Motor neuron (in vitro differentiated cells): ENCODE measurements at places on chromosomes 16 and 17. TPM values are rescaled to one million over a fixed set of nuclear protein-coding genes. Genes with fewer than 3 reads are reported as not detected.
A peak's percentile ranks its signal among the peaks of the same experiment; 100 is the strongest.

The LRRC45 gene
- total RNA-seq: 6.8 and 7.0 TPM in 2 replicates

The G6PC1 gene
- total RNA-seq: 0.24 and 0.47 TPM in 2 replicates

- no peak for ATAC-seq
Measured at GRCh38 chr16:88479793-88480760, 27.0 kb downstream of the ZFPM1 start.

- ATAC-seq: peak; percentile 5
Measured at GRCh38 chr17:79813297-79814126, 16.6 kb upstream of the CBX8 start.

- peak; percentile 82 for ATAC-seq
Measured at GRCh38 chr17:48626245-48627117, at the start of gene HOXB9. Gene HOXB9, minus strand, starts transcription at chr17:48626358. Its CDS starts 89 bp downstream, at chr17:48626269.

GRCh38 chr16:72511171-72511570 lies 339.2 kb upstream of the PMFBP1 start:
- ATAC-seq: no peak

- peak; percentile 74 for ATAC-seq
Measured at GRCh38 chr17:50076591-50077235, 18.4 kb upstream of the PDK2 start.

DNA sequence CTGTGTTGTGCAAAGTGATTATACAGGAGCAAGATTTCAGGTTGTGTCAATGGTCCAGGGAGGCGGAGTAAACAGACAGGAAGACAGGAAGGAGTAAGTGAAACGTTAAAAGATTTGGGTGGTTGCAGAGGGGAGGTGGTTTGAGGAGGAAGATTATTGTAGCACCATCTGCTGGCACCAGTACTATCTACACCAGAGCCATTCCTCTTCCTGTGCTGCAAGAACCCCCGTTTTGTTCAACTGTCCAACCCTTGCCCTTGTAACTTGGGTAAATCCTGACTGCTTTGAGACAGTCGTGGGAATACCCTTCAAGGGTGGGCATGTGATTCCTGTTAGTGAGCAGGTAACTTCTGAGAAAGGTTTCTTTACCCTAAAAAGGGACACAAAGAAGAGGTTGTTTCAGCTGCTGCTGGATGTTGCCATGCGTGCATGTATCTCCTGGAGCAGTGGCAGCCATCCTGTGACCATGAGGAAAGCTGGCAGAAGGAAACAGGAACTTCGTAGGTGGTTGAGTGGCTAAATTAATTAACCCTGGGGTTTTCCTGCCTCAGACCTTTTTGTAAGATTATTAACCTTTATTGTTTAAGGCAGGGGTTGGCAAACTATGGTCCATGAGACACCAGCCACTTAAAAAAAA lies 124.1 kb downstream of the PRKCA start:
- ATAC-seq: peak; percentile 46

DNA sequence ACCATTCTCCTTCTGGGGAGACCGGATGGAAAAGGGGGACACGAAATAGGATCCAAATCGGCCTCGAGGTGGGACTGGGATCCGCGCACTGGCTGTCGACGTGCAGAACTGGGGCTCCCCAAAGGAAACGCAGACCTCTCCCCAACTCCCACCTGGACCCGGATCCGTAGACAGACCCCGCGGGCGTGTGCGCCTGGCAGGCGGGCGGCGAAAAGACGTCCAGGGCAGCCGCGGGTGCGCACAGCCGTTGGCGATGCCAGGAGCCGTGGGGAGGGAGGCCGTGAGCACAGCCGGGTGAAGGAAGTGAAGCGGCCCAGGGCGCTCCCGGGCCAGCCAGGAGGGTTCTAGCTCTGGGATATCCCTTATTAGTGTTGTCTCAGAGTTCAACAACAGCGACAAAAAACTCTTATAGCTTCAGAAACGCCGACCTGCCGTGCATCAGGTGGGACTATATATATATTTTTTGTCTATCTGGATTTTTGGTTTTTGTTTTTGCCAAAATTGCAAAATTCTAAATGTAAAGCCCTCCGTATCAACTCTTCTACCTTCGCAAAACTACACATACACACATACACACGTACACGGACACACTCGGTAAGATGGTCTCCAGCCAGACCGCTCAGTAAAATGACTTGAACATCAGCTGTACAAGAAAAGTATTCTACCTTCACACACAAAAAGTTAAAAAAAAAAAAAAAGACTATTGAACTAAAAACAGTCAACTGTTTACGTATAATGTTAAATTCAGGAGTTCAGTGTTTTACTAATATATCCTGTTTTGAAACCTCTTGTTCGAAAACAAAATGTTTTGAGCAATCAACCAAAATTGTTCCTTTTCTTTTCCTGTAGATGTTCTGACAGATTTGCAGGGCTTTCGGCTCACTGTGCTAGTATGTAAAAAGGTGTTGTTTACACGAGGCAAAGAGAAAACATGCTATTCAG lies 5.2 kb upstream of the AATF start:
- ATAC-seq: no peak

GRCh38 chr17:58358408-58359172 lies 6.6 kb upstream of the SUPT4H1 start:
- no peak for ATAC-seq

DNA sequence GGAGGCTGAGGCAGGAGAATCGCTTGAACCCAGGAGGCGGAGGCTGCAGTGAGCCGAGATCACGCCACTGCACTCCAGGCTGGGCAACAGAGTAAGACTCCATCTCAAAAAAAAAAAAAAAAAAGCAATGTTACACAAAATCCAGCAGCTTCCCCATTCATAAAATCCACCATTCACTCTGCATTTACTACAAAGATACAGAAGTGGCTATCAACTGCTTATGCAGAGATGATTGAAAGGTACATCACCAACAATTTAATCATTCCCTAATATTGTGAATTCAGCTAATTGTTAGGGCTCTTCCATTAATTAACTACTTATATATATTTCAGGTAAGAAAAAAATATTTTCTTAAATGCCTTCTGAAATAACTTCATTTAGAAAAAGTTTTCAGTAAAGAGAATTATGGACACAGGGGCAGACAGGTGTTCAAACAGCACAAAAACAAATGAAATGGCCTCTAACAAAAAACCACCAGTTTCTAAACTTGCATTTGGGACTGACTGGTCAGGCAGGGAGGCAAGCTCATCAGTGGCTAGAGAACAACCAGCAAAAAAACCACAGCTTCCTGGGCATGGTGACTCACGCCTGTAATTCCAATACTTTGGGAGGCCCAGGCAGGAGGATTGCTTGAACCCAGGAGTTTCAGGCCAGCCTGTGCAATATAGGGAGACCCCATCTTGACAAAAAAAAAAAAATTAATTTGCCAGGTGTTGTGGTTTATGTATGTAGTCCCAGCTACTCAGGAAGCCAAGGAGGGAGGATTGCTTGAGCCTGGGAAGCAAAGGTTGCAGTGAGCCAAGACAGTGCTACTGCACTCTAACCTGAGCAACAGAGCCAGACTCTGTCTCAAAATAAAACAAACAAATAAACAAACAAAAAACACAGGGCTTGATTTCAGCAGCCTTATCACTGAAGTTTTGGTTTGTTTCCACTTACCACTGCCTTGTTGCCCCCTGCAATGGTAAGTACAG lies 26.3 kb downstream of the ERN1 start:
- ATAC-seq: no peak

- no peak for ATAC-seq
Measured at GRCh38 chr17:79872762-79873161, 33.5 kb upstream of the CBX4 start.

GRCh38 chr17:43079641-43080302 lies 45.4 kb downstream of the BRCA1 start:
- ATAC-seq: no peak

DNA sequence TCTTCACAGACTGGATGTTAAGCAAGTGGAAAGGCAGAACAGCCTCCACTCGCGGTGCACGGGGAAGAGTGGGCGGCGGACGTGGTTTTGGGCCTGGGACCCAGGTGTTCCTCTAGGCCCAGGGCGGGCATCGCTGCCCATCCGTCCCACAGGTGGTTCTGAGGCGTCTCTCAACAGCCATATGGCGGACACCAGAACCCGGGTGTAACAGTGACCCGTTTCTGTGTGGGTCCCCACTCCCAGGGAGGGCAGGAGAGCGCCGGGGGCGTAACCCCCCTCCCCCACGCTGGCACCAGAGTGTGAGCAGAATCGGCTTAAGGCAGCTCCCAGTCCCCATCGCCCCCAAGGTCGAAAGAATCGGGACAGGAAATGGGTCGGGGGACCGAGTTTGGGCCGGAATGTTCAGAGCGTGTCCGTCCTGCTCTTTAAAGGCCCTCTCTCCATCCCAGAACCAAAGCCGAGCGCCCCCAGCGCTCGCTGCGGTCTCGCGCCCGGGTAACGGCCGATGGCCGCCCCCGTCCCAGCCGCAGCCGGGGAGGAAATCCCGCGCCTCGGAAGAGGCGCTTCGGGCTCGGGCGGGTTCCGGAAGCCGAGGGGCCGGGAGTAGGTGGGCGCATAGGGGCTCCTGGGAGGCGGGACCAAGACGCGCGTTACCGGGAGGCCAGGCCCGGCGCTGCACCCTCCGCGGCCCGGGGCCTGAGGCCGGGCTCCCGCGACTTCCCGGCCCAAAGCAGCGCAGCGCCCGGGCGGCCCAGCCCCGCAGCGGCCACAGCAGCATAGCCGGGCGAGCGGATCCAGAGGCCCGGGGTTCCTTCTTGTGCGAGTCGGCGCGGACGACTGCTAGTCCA lies at the start of gene TK2:
TK2 (minus strand) TSS at position 839 of the 848 bp plus-strand sequence; CDS start at position 778, 61 bp downstream.
- ATAC-seq: peak; percentile 69

DNA sequence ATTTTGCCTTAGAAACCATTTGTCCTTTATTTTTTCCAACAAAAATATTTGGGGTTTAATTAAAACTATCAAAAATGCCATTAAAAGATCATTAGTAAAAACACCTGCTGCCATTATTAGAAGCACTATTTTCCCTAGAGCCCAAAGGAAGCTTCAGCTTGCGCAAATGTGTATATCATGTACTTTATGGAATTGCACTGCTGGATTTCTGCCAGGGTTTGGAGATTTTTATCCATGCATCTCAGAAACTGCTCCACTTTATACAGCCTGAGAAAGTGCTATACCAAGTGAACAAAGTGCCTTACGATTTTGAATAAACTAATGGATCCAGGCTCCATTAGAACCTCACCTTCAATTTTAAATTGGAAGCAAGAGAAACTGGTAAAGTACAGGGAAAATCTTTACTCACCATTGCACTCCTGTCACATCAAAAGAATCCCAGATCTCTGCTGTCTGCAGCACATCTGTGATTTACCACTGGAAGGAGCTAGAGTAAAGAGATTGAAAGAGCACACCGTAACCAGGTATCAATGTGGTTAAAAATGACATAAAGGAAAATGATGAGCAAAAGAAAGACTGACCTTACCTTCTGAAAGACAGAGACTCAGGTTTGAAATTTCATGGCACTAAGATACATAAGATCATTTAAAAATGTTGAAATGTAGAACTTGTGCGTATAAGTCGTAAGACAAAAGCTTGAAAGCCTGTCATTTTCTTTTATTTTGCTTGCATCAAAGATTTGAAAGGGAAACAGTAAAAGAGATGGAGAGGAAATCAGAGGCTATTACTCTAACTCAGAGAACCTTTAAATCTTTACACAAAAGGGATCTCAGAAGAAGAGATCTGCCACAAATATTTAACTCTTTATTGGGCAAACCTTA lies 678.1 kb upstream of the GOT2 start:
- ATAC-seq: peak; percentile 64
